ENCODE measurements at places on chromosomes 16 and 17.

DNA sequence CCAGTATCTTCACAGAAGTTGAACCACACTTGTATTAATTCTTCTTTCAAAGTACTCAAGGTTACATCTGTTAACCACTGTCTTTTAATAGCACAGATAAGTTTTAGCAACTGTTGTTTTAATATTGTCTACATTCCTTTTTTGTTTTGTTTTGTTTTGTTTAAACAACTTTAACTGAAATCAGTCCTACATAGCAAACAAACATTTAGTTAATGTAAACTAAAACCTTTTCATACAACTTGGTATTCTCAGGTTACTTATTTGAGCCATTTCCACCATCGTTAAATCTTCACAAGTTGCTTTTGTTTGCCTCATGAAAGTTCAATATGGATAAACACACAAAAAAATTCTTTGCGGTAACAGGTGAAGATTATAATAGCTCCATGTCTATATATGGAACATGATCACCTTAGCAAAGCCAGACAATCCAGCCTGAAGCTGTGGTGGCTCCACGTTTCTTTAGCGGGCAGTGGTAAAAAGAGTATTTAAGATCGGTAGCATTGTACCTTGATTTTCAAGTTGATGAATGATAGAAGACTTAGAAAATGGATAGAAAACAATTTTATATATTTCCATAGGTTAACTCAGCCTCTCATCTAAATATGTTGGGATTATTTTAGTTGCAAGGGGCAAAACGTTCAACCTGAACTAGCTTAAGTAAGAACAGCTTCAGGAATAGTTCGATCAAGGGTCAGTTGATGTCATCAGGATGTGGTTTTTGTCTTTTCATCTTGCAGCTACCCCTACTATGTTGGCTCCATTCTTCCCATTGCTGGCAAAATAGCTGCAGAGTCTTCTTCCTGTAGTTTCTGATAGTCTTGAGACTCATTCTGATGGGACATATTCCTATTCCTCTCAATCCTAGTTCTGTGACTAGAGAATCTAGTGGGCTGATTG is 182.8 kb downstream of the FTO start:
- no peak for DNase-seq

DNA sequence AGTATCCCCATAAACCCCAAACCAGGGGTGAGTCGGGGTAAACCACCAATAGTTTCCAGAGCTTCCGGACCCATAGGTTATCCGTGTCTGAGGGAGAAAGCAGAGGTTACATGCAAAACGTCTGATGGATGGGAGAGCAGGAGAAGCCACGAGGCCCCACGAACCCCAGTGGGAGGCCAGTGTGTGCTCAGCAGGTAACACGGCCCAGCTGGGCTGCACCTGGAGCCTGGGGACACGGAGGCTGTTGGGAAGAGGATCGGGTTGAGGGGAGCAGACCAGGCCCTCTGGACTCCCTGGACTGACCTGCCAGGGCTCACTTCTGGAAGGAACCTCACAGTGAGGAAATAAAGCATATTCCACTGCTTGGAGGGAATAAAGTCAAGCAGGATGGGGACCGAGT is 78.1 kb downstream of the SEC14L1 start:
- no peak for DNase-seq

DNA sequence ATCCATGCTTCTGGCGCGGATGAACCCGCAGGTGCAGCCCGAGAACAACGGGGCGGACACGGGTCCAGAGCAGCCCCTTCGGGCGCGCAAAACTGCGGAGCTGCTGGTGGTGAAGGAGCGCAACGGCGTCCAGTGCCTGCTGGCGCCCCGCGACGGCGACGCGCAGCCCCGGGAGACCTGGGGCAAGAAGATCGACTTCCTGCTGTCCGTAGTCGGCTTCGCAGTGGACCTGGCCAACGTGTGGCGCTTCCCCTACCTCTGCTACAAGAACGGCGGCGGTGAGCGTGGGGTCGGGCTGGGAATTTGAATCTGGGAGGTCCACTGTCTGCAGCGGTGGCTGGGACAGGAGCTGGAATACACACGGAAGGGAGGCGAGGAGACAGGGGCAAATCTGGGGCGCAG is 904 bp downstream of the SLC6A2 start:
- no peak for DNase-seq

GRCh38 chr17:1555651-1556471 is 6.7 kb downstream of the PITPNA start:
- no peak for DNase-seq

DNA sequence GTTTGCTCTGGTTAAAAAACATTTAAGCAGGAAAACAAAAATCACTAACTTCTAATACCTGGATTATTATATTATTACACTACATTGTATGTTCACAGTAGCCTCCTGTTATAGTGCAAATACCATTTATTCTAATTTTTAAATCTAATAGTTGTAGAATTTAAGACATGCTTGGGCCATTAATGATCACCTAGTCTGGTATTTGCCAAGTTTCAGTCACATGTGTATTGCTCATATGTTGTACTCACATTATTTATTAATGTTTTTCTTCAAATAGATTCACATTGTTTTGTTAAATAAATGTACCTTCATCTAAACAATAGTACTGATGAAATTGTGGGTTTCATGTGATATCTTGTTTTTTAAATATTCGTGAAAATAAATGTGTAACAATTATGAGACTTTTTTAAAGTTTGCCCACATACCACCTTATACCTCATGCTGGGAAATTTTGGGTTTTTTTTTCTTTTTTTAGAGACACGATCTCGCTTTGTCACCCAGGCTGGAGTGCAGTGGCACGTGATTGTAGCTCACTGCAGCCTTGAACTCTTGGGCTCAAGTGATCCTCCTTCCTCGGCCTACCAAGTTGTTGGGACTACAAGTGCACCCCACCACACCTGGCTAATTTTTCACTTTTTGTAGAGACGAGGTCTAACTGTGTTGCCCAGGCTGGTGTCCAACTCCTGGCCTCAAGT is 5.9 kb downstream of the ZNF771 start:
- DNase-seq, result no peak

DNA sequence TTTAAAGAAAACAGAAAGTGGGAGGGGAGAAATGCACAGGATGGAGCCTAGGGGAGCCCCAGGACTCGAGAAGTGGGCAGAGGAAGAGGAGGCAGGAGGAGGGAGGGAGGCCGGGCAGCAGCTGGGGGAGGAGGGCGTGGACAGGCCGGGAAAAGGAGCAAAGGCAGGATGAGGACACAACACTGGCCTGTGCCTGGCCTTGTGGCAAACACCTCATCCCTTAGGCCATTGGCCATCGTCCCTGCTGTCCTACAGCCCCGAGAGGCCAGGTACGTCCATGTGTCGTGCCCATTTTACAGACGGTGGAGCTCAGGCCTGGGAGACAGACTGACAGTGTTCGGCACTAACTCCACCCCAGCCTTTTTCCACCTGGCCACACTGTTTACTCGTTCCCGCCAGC is 15.9 kb downstream of the JPH3 start:
- DNase-seq, result no peak

- DNase-seq, result no peak
Observed at GRCh38 chr17:44559634-44560554, 2.6 kb downstream of the FZD2 start.

DNA sequence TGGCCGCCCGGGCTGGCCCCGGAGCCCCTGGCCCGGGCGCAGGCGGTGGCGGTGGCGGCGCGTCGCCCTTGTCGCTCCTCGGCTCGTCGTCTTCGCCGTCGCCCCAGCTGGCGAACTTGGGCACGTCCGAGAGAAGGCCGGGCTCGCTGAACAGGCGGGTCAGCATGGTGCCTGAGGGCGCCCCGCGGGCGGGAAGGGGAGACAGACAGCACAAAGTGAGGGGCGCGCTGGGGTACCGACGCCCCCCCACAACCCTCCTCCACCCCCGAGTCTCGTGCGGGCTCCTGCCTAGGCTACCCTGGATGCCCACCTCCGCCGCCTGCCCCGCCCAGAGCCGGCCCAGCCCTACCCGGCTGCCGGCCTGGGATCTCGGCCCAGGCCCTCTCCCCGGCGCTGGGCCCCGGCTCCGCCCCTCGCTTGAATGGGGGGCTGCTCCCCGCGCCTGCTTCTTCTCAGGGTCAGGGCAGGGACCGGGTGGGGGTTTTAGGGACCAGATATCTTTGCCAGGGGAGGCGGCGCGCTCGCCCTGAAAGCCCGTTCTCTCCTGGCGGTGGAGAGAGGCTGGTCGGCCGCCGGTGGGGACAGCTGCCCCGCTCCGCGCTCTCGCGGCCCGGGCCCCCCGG is 1.2 kb downstream of the NEUROD2 start:
- no peak for DNase-seq

- no peak for DNase-seq
Observed at GRCh38 chr16:27495191-27495590, 54.5 kb downstream of the GTF3C1 start.

DNA sequence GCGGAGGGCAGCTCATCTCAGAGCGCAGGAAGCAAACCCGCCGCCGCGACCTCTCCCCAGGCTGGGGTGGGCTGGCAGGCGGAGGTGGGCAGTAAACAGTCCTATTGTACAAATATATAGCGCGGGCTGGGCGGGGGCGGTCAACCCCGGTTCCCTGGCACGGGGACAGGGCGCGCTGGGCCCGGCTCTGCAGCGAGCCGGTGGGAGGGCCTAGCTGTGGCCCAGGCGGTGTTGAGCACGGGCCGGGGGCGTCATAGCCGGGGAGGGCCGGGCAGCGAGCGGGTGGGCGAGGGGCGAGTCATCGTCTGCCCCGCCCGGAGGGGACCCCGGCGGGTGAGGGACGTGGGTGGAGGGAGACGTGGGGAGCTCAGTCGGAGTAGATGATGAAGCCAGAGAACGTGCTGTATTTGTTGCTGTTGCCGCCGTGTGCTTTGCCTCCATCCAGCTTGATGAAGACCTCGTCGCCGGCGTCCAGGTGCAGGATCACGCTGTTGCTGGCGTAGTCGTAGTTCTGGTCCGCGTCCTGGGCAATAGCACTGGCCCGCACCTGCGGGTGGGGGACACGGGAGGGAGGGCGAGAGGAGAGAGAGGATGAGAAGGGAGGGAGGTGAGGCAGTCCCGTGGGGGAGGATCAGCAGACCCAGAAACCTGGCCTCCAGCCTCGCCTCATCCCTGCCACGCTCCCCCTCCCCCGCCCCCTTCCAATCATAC is 8.1 kb downstream of the C1QL1 start:
- DNase-seq, result no peak

GRCh38 chr16:72877374-72878028 is 170.4 kb downstream of the ZFHX3 start:
- DNase-seq, result no peak

DNA sequence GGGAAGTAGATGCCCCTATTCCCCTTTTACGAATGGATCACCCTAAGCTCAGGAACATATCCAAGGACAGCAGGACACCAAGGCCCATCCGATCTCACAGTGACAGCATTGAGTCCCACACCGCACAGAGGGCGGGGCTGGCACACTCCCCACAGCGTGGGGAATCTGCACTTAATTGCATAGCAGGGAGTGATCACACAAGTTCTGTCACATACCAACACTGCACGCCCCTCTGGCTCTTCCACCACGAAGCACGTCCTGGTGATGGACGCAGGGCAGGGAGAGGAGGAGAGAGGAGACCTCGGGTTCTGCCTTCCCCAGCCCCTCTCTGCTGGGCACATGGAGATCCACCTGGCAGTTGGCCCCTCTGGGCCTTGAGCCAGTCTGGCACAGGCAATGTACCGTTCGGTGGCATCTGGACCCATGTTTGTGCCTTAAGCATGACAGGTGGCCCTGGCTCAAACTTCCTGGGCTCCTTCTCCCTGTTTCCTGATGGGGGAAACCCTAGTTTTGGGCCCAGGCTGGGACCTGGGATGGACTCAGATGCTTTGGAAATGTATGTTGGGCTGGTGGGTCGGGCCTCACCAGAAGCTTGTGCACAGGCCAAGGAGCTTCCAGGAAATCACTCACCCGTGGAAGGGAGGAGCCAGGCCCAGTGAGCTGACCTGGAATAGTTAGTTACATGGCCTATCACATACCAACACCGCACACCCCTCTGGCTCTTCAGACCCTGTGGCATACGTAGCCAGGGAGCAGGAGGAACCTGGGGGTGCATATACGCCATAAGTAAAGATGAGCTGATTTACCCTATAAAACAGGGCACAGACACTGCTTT is 35.1 kb upstream of the CREBBP start:
- DNase-seq, result no peak

DNA sequence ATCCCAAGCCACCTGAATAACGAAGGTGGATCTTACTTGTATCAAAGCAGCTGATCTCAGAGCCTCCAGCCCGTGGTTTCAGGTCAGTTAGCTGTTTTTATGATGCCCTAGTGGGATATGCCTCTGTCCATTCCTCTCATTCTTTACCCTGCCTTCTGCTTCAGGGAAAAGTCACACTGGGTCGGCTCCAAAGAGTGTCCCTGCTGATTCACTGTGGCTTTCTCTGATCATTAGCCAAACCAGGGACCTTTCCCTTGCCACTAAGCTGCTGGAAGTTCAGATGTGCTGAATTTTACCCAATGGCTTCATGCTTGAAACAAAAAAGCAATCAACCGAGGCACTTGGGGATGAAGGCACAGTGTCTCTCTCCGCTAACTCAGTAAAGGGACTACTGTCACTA is 170.2 kb upstream of the SALL1 start:
- DNase-seq, result no peak
